ENCODE measurements at places on chromosomes 16 and 17. TPM values are rescaled to one million over a fixed set of nuclear protein-coding genes. Genes with fewer than 3 reads are reported as not detected.

DNA sequence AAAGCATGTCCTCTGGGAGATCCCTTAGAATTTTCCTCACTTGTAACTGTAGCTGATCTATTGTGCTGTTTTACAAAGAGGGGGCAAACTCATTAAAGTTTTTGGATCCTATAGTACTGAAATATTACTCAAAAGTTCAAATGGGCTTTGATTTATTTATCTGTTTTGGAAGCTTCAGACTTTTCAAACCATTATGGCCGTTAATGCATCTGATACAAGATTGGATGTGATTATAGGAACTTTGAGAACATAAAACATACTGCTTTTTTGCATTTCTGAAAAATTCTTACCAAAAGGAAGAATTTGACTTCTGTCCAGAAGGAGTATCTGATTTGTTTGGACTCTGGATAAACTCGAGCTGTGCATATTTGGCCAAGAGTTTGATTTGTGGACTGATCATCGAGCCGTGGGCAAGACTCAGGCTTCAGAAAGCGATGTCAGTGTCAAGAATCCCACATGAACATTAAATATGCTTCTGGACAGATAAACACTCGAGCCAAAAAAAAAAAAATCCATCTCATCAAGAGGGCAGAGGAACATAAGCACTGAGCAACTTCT is 8.2 kb upstream of the MARCHF10 start:
- no peak for DNase-seq

KRT25 gene
- not detected for total RNA-seq

DNA sequence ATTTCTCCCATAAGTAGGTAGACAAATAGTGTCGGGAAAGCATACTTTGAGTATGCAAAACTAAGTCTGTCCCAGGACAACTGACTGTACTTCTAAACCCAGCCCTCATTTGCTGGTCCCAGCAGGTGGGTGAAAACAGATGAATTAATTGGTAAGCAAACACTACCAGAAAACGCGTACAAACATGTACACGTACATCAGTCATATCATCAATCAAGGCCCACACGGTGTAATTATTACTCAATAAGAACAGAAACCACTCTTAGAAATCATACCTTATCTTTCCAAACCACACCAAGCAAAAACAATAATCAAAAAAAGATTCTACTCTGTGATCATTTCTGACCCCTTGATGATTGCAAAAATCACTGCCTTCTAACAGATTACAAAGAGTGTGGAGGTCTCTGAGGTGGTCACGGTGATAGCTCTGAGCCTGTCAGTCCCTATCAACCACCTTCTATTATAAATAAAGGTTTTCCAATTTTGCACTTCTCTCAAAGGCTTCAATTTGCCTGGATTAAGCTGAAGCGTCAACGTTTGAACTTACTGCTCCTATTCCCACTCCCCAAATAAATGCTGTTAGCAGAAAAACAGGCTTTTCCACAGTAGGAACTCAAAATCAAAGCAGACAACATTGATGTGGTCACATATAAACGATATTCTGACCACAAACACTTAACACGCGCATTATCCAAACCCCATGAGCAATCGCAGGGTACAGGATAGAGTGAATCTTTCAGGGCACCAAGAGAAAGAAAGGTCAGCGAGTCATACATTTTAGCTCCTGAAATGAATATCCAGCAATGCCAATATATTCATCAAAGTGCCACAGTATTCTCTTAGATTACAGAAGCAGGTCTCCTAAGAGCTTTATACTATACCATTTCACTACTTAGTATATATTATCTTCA is 211.9 kb downstream of the STX8 start:
- DNase-seq: no peak

- no peak for DNase-seq
These were observed 118.2 kb upstream of the CHMP6 start for GRCh38 chr17:80873307-80873951.

DNA sequence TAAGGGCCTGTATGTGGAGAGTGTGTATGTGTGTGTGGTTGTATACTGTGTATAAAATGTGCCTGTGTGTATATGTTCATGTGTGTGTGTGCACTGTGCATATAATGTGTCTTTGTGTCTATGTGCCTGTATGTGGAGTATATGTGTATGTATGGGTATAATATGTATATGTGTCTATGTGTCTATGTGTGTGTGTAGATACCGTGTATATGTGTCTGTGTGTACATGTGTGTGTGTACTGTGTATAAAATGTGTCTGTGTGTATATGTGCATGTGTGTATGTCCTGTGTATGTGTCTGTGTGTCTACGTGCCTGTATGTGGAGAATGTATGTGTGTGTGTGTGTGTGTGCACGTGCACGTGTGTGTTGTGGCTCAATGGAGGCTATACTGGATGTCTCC is 200.4 kb upstream of the ZFHX3 start:
- no peak for DNase-seq

FBXW10 gene
- total RNA-seq: 0.09 TPM

DNA sequence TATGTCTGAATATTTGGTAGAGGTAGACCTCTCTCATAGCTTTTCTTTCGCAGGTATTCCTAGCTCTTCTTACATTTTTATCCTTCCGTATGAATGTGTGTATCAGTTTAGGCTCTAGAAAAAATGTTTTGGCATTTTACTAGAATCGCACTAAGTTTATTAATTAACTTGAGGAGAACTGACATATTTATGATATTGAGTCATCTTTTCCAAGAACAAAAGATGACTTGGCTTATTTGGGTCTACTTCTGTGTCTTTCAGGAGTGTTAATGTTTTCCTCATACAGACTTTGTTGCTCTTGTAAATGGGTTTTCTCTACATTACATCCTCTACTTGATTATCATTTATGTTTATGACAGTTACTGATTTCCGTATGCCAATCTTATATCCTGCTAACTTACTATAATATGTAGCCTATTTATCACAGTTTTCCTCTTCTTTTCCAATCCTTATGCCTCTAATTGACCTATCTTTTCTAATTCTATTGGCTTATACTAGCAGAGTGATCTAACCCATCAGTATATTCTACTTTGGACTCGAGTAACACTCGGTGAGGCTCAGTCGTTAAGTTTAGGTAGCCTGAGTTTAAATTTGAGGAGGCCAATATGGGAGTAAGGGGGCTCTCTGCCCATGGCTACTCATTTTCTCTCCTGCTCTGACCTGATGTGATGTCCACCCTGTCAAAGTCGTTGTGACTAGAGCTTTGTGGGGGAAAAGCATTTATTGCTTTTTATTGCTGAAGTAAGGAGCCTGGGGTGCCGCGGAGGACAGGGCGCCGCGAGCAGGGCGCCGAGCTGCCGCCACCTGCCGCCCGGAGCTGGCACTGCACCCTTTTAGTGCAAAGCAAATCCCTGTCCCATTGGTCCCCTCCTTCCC is 20.0 kb downstream of the ST6GALNAC1 start:
- DNase-seq: peak; percentile 66

DNA sequence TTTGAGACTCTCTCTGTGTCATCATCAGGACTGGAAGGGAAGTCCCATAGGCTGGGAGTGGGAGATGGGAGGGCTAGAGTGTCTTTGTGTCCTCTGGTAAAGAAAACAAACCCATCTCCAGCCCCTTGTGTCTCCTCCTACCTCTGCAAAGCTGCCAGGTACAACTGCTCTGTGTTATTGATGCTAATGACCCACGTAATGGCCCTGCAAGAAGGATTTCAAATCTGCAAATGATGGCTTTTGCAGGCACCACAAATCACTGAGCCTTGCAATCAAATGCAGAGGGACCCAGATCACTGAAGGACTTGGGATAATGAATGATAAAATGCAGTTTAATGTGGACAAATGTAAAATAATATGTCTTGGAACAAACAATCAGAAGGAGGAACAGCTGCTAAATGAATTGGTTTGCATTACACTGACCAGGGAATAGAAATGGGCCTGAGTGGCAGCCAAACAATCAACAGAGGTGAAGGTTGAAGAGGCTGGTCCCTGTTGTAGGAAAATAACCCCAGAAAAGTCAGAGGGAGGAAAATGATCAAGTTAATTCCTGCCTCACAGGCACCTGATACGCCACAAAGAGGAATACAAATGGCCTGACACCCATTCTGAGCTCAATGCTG is 425.1 kb downstream of the UTP18 start:
- no peak for DNase-seq

GRCh38 chr16:4936991-4937781 is at the start of gene PPL:
Gene PPL, minus strand, starts transcription at chr16:4937148. Its CDS starts 103 bp downstream, at chr16:4937045.
- DNase-seq: no peak

HBA2 gene
- total RNA-seq: not detected

DNA sequence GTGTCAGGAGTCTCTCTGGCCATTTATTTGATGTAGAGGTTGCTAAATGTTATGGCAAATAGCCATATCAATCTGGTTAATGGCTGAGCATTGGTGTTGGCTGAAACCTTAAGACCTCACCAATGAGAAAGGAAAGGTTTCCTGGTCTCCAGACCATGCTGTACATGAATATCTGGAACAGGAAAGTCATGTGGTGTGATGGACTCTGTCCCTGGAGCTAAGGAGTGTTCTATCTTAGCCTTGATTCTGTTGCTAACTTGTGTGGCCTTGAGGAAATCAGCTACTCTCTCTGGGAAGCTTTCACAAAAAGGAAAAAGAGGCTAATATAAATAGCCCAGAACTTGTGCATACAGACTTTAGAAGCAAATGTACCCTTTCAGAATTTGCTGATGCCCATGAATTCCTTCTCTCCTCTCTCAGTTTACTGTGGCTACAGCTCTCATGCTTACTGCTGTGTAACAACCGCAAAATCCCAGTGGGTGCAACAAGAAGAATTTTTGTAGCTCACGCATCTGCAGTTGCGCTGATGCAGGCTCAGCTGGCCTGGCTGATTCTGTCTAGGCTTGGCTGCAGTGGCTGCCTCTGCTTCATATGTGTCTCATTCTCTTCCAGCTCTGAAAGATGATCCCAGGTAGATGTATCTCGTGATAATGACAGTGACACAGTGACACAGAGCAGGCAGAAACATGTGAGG is 287.5 kb downstream of the NPIPA8 start:
- no peak for DNase-seq

DNA sequence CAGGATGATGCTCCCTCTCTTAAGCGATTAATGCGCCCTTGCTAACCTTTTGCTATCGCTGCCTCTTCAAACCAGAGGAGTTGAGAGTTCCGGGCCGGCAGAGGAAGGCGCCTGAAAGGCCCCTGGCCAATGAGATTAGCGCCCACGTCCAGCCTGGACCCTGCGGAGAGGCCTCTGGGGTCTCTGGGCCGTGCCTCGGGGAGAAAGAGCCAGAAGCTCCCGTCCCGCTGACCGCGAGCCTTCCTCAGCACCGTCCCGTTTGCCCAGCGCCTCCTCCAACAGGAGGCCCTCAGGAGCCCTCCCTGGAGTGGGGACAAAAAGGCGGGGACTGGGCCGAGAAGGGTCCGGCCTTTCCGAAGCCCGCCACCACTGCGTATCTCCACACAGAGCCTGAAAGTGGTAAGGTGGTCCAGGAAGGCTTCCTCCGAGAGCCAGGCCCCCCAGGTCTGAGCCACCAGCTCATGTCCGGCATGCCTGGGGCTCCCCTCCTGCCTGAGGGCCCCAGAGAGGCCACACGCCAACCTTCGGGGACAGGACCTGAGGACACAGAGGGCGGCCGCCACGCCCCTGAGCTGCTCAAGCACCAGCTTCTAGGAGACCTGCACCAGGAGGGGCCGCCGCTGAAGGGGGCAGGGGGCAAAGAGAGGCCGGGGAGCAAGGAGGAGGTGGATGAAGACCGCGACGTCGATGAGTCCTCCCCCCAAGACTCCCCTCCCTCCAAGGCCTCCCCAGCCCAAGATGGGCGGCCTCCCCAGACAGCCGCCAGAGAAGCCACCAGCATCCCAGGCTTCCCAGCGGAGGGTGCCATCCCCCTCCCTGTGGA is 16.0 kb upstream of the STH start:
- DNase-seq: no peak

DNA sequence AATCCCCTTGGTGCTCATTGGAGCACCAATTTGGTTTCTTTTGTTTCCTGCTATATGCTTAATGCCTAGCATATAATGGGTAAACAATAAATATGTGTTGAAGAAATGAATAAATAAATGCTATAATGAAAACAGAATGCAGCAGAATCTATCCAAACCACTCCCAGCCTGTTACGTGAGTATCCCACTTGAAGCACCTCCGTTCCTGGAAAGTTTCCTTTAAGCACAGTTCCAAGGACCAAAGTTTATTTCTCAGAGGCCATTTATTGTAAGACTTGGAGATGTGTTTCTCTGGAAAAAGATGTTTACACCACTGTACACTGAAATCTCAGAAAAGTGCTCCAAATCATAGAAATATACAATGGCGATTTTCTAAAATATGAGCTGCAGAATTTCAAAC is 187.0 kb downstream of the SOX9 start:
- no peak for DNase-seq

C16orf74 gene
- 1.1 TPM for total RNA-seq

DNA sequence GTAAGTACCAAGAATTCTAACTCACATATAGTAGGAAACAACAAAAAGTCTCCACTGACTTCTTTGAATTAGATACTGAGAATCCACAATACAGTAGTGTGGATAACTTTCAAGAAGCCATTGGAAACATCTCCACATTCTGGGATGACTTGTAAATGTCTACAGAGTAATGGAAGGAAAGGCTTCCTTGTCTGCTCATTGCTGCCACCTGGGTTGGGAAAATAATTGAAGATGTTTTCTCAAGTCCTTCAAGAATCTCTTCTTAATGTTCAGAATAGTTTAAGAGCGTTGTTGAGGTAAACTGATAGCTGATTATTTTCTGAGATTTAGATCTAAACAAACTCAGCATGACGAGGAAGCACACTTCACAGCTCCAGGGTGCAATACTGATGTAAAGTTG is 14.0 kb downstream of the CPSF4L start:
- no peak for DNase-seq

DNA sequence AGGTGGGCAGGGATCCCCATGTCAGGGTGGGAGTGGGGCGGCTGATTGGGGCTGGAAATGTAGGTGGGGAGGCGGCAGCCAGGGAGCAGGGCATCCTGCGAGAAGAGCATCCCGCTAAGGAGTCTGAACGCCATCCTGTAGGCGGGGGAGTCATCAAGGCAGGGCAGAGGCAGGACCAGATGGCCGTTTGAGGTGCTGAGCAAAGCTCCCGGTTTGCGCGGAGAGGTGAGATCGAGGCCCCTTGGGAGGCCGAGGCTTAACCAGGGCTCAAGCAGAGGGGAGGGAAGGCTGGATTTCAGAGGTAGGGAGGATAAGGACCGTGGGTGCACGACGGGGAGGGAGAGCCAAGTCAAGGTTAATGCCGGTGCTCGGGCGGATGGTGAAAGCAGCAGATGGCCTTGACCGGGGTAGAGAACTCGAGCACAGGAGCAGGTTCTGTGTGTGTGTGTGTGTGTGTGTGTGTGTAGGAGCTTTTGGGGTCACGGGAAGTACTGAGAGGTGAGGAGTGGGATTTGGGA is 472 bp upstream of the NME2 start:
- no peak for DNase-seq

TBC1D3C gene
- total RNA-seq: 1.6 TPM

MYH11 gene
- not detected for total RNA-seq

Measured in CD8-positive, alpha-beta memory T cell (primary cell).